ENCODE measurements at places on chromosomes 2 and 18.
A peak's percentile ranks its signal among the peaks of the same experiment; 100 is the strongest.

- DNase-seq, result no peak
Observed at GRCh38 chr2:240970816-240971215, 27.6 kb upstream of the SNED1 start.

GRCh38 chr18:39031647-39032046 lies 1466.0 kb upstream of the CELF4 start:
- DNase-seq, result no peak

- DNase-seq, result no peak
Observed at GRCh38 chr18:5052491-5052890, 144.6 kb downstream of the AKAIN1 start.

- DNase-seq, result no peak
Observed at GRCh38 chr18:67788310-67789164, 272.0 kb upstream of the DSEL start.

- DNase-seq, result no peak
Observed at GRCh38 chr18:54480616-54481015, 110.4 kb upstream of the DYNAP start.

DNA sequence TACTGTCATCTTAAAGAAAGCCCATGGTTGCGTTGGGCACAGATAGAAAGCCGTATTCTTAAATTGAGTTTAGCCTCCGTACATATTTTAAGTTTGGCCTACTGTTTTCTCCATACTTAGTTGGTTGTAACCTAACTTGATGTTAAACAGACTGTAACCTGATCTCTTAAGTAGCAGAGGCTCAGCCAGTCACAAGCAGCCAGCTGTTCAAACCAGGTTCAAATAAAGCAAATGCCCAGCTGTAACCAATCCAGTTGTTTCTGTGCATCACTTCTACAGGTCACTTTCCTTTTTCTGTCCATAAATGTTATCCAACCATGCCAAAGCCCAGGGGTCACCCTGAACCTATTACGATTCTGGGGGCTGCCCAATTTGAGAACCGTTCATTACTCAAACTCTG lies 10.0 kb upstream of the THADA start:
- DNase-seq, result no peak

GRCh38 chr2:36348721-36349120 lies 6.9 kb upstream of the CRIM1 start:
- no peak for DNase-seq

DNA sequence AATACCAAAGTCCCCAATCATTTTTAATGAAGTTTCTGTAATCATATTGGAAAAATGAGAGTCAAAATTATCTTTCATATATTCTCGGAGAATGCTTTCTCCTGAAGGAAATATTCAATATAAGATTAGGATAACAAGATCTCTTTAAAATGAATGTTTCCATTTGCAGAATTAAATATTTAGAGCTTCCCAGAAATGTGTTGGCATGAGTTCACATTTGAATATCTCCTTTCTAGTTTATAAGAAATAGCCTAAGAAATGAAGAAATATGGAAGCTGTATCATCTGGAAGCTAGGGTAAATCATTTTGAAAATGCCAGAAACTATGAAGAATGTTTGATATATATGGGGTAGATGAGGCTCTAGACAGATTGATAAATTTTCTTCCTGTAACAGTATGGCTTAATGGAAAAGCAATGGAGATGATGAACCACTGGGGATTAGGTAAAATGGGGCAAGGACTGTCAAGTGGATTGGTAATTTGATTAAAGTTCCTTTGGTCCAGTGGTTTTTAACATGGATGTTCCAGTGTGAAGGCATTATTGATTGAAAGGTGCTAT lies 184.6 kb upstream of the ZNF804A start:
- DNase-seq, result no peak

DNA sequence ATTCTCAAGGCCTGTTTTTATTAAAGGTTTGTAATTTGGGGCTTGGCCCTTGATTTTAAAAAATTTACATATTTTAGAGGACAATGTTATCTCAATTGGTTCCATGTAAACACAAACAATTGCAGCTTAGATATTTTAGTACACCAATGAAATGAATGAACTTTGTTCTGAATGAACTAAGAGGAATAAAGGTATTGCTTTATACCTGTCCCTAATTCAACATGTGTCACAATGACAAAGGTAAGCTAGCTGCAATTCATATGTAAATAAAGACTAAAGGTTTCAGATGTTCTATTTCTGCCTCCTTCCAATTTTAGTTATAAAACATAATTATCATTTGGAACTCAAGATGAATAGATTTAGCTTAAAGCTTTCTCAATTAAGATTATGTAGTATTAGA lies 11.4 kb downstream of the HOXD1 start:
- no peak for DNase-seq

- DNase-seq, result no peak
Observed at GRCh38 chr2:236261452-236261851, 2.8 kb downstream of the ASB18 start.

GRCh38 chr2:173231042-173231441 lies 123.6 kb upstream of the CDCA7 start:
- no peak for DNase-seq

DNA sequence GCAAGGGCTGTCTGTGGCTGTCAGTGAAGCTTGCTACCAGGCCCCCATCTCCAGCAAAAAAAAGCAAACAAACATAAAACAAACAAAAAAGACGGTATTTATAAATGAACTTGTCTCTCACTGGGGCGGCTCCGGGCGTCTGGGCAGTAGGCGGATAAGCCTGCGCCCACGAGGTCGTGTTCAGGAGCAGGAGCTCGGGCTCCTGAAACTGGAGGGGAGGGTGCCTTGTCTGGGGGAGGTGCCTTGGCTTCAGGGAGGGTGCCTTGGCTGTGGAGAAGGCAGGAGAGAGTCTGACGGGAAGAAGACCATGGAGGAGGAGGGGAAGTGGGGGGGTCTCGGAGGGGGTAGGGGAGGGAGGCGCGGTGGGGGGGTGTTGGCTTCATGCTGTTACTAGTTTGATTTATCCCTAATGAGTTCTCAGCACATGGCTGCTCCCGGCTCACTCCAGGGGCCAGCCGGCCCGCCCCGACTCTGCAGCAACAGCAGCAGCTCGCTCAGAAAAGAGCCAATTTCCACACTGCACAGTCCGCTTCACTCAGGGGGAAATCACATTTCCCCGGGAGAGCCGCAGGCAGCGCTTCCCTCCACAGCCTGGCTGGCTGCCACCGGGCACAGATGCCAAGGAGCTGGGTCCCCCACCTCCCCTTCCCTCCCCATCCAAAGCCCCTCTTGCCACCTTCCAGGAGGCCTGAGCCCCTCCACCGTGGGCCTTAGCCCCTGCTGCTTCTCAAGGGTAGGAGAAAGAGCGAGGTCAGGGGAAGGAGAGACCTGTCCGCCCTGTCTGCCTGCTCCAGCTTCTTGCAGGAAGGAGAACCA lies 38.7 kb downstream of the PSD4 start:
- peak; percentile 73 for DNase-seq

DNA sequence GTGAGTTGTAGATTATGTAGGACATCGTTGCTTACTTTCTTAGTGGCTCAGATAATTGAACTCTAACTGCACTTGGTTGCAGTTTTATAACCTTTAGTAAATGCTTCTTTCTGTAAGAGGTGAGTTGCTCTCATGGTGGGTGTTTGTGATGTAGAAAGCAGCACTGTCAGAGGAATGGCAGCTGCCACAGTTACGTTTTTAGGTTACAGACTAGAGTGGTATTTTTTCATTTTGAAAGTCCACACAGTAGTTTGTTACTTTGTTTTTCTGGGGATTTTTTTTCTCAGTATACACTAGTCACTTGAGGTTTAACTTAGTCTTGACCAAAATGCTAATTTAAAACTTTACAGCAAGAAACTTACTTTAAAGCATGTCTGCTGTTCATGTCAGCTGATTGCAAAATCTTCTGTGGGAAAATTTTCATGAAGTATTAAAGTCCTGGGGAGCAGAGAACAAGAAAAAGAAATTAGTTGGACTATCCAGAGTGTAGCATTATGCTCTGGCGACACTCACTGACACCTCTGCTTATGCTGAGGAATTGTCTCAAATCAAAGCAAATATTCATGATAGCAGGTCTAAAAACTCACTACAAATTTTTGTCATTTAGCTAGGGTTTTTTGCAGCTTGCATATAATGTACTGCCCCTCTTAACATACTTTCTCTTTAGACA lies 14.8 kb downstream of the AFTPH start:
- DNase-seq, result no peak

DNA sequence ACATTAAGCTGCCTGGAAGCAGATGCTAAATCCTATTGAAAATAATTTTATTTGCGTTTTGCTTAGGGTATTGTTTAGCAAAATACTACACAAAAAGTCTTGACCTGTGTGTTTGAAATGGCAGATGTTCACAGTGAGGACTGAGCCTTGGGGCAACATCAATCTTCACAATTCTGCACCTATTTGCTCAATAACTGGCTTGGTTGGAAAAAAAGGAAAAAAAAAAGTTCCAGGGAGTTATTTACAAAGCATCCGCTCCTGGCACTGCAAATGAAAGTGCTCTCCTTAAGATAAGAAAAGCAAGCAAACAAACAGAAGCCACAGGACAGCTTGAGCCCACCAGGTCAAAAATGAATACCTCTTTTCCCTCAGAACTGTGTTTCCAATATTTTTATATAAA lies 77.7 kb downstream of the MAP2 start:
- DNase-seq, result no peak

Data from nephron progenitor cell (in vitro differentiated cells).